ENCODE measurements at places on chromosomes 2 and 18. TPM values are rescaled to one million over a fixed set of nuclear protein-coding genes. Genes with fewer than 3 reads are reported as not detected.

C18orf32 gene
- 15.8 TPM for total RNA-seq

GAL3ST2 gene
- not detected for total RNA-seq

EFHD1 gene
- total RNA-seq: 13.4 TPM

FEV gene
- total RNA-seq: not detected

SKOR2 gene
- not detected for total RNA-seq

EFEMP1 gene
- 17.6 TPM for total RNA-seq

MATN3 gene
- total RNA-seq: 0.35 TPM

ADD2 gene
- total RNA-seq: 0.20 TPM

CPO gene
- total RNA-seq: 1.1 TPM

TIGD1 gene
- total RNA-seq: 3.0 TPM

RAB6C gene
- total RNA-seq: not detected

REG3A gene
- total RNA-seq: not detected

RPRM gene
- total RNA-seq: not detected

OSBPL6 gene
- 11.6 TPM for total RNA-seq

KRTCAP3 gene
- total RNA-seq: 0.93 TPM

NOSTRIN gene
- 5.0 TPM for total RNA-seq

LOXL3 gene
- 0.65 TPM for total RNA-seq

KIF5C gene
- 2.8 TPM for total RNA-seq

FSHR gene
- not detected for total RNA-seq

IKZF2 gene
- total RNA-seq: 7.1 TPM

BBS5 gene
- 7.3 TPM for total RNA-seq

EIF2B4 gene
- 53.0 TPM for total RNA-seq

SRD5A2 gene
- total RNA-seq: 0.07 TPM

TTC39C gene
- 0.71 TPM for total RNA-seq

ZNF385B gene
- total RNA-seq: 9.7 TPM

PLCL1 gene
- 9.2 TPM for total RNA-seq

SF3B1 gene
- 297 TPM for total RNA-seq

Measured in gastrocnemius medialis (tissue), 4 donors.